Neural progenitor cell (in vitro differentiated cells): ENCODE measurements at places on chromosomes 5 and 9.

- DNase-seq: no peak
Observed at GRCh38 chr5:88732181-88732633, 150.8 kb downstream of the MEF2C start.

GRCh38 chr9:80842389-80842788 is 847.0 kb downstream of the TLE1 start:
- no peak for DNase-seq

DNA sequence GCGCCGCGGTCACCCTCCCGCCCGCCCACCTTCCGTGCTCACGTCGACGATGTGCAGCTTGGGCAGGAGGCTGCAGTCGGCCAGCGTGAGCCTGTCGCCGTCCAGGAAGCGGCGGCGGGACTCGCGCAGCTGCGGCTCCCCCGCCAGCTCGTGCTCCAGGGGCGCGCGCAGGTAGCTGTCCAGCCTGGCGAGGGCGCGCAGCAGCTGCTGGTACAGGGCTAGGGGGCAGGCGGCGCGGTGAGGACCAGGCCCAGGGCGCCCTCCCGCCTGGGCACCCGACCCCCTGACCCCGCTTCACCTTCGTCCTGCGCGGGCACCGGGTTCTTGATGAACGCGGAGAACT is 1.5 kb downstream of the CLIC3 start:
- DNase-seq: no peak

GRCh38 chr9:16003785-16004184 is 450.9 kb downstream of the CCDC171 start:
- DNase-seq: peak; percentile 6

DNA sequence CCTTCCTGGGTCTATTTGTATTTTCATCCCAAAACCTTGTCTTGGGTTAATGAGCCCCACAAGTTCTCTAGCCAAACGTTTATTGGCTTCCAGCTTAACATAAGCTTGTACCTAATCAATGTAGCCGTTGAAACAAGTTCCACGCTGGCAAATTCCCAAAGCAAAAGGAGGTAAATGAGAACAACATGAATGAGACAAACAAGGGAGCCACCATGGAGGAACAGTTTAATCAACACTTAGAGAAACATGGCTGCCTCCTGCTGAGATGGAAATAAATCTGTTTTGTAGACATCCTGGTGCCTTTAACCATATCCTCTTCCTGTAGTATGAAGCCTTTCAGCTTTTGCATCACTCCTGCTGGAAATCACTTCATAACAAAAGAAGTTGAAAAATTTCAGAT is 166.6 kb upstream of the NFIB start:
- DNase-seq: no peak

- no peak for DNase-seq
Observed at GRCh38 chr5:59093329-59093728, 510.5 kb downstream of the RAB3C start.

DNA sequence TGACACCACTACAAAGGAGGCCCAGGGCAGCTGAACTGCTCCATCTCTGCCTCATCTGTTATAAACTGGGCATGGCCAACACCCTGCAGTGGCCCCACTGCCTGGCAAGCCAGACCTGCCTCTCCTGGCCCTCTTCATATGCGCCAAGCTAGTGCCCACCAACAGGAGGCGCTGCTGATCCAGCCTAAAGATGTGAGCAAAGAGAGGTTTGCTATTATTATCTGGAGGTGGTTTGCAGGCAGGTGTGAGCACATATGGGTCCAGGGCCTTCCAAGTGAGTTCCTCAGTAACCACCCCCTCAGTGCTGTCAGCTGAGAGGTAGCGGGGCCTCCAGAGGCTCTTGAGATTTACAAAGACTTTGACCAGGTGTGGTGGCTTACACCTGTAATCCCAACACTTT is 232.2 kb downstream of the SYK start:
- peak; percentile 48 for DNase-seq

GRCh38 chr9:126794441-126794840 is 10.4 kb upstream of the ZBTB43 start:
- no peak for DNase-seq

- no peak for DNase-seq
Observed at GRCh38 chr5:54741711-54742110, 224.2 kb downstream of the SNX18 start.

- DNase-seq: no peak
Observed at GRCh38 chr9:121901616-121902015, 191.5 kb downstream of the TTLL11 start.

DNA sequence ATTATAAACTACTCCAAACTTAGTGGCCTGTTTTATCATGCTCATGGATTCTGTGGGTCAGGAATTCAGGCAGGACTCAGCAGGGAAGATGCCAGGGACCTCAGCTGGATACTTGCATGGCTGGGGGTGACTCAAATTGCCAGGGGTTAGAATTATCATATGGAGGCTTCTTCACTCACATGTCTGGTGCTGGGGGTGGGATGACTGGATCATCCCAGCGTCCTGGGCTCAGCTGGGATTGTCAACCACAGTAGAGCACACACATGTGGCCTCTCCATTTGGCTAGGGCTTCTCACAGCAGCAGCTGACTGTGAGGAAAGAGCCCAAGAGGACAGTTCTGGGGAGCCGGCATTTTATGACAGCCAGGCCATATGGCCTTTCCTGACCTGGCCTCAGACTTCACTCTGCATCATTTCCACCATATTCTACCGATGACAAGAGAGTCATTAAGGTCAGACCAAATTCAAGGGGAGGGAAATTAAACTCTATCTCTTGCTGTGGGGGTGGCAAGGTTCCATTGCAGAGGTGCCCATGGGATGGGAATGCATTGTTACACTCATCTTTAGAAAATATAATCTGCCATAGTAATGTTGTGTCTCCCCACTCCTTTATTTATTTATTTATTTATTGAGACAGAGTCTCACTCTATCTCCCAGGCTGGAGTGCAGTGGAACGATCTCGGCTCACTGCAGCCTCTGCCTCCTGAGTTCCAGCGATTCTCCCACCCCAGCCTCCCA is 5.2 kb upstream of the GRK6 start:
- DNase-seq: no peak

DNA sequence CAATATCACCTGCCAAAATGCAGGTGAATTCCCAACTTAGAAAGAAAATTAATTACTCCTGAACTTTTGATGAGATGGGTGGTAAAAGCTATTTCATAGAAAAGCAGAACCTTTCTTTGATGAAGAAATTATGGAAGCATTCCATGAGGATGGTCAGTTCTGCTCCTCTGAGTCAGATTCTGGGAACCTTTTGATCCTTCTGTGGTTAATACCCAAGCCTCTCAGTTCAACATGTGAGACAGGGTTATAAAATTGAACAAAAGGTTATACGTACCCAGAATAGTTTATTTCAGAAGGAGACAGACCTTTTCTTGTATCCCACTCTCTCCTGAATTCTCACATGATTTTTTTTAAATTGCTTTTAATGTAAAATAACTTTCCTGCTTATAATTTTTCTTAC is 767.6 kb upstream of the ADAMTS16 start:
- no peak for DNase-seq

DNA sequence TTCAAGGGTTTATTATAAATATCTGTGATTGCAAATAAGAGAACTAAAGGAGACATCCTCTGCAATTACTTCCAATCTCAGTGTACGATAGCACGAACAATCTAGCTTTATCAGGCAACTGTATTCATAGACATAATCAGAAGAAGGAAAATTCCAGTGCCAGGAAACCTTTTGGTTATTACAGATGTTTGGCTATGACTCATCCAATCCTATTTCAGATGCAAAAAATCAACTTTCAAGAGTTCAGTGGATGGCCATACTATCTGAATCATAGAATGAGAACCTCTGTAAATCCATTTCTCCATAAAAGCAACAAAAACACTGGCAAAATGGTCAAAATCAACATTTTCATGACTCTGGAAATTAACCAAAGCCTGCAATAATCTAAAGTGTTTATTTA is 37.9 kb downstream of the GAS1 start:
- no peak for DNase-seq

GRCh38 chr5:40700116-40700782 is 20.5 kb downstream of the PTGER4 start:
- no peak for DNase-seq

DNA sequence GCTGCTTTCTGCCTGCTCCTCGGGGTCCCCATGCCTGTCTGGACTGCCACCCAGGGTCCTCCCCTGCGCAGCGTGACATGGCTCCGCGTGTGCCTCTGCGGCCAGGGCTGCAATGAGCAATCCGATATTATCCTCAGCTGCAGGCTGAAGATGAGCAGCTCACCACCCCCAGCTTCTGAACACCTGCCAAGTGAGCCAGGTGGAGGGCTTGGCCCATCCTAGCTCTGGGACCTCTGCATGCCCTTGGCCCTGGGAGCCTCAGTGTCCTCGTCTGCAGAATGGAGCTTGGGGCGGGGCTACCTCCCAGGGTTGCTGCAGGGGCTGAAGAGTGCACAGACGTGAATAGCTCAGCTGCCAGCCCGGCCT is 4.1 kb upstream of the MYMK start:
- no peak for DNase-seq

DNA sequence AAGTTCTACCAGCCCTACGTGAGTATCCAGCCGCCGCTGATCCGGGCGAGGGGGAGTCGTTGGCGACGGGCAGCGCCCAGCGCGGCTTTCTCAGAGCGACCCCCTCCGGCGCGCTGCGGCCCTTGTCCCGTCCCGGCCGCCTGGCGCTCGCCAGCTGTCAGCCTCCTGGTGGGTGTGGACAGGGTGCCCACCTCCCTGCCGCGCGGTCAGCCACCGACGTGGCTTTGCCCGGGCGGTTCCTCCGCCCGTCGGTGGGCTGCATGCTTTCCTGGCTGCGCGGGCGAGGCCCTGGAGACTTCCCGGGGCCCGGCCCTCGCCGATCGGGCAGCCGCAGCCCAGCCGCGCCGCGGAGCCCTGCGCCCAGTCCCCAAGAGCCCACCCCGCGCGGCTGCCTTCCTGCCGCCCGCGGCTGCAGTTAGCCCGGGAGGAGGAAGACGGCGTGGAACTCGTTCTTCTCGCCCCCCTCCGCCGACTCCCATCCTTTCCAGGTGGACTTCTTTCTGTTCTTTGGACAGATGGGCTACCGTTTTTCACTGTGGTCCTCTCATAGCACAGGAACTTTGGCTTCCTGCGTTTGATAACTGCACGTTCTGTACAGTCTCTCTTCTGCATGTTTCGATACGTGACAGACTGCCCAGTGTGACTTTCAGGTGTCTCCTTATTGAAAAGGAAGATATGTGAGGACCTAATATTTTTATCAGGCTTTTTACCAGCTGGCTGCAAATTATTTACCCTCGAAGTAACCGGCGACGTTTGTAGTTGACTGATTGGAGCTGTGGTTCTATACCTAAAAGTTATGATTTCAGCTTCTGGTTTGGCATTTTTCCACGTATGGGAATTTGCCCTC is 577 bp downstream of the AP3S1 start:
- DNase-seq: peak; percentile 87
